ENCODE measurements at places on chromosomes 13 and 19.

GRCh38 chr19:18373892-18374629, 11.9 kb upstream of the GDF15 start:
- DNase-seq: peak; percentile 86

DNA sequence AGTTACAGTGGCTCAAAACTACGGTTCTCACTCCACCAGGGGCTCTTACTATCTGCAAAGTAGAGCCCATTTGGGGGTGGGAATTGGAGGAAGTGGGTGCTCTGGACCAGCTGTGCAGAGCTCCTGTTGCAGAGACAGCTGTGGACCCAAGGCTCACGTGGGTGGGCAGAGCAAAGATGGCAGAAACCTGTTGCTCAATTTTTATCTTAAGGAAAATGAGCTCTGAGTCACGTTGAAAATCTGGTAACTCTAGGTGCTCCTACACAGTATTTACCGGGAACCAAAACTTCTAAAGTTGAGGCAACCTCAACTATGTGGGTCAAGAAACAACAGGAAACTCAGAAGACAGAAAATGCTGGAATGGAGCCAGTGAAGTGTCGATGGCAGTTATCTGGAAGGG, 30.2 kb upstream of the SLC15A1 start:
- DNase-seq: no peak

- no peak for DNase-seq
Observed at GRCh38 chr13:93955904-93956303, 523.6 kb downstream of the DCT start.

GRCh38 chr13:32107474-32107873, 75.9 kb downstream of the FRY start:
- no peak for DNase-seq

DNA sequence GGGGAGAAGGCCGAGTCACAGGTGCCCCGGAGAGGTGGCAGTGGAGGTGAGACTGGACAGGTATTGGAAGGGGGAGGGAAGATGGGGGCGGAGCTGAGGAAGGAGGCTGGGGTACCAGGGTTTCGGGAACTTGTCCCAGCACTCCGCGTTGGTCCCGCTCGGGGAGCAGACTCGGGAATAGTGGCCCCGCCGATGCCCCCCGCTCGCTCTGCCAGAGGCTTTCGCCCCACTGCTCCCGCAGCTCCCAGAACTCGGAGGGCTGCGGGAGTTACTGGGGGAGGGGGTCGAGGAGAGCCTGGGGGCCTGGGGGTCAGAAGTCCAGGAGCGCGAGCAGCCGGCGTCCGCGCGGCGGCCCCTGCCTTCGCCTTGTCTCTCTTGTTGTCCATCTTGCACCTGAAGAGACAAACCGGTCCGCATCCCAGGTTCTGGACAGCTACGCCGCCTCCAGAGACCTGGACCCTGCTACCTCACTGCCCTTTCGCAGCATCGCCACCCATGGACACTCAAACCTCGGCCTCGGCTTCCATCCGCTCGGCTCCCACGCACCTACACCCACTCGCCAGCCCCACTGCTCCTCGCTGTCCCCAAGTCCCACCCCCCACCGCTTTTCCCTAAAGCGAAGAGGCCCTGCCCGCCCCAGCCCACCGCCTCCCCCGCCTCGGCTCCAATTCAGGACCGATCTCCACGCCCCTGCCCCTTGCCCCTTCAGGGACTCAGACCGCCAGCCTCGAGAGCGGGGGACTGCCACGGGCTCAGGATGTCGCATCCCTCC, 700 bp downstream of the PRR36 start:
- no peak for DNase-seq

- no peak for DNase-seq
Observed at GRCh38 chr19:54416695-54417491, 1.6 kb downstream of the TTYH1 start.

DNA sequence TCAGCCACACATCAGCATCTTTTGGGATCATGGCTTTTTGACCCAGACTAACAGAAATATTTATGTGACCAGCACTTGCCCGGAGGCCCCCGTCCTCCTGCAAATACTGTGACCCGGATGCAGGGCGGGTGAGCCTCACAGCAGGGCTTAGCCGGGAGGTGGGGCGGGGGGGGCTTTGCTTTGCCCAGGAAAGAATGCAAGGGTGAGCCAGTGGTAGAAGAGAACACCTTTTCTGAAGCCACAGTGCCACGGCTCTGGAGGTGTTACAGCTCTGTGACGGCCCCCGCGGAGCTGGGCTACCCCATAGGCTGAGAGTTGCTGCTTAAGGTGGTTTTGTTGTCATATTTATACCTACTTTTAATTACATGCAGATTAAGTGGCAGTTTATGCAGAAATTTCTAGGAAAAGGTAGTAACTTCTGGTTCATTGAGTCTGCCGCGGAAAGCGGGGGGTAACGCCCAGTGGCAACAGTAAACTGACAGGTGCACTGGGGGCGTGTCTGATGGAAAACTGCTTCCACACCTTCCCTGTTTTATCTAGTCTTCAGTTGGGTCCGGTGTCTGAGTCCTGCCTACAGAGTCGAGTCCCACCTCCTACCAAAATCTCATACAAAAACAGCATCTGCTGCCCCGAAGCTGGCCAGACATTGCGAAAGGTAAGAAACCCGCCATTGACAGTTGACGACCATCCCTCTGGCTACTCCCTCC, 187.9 kb downstream of the TEX29 start:
- DNase-seq: no peak

DNA sequence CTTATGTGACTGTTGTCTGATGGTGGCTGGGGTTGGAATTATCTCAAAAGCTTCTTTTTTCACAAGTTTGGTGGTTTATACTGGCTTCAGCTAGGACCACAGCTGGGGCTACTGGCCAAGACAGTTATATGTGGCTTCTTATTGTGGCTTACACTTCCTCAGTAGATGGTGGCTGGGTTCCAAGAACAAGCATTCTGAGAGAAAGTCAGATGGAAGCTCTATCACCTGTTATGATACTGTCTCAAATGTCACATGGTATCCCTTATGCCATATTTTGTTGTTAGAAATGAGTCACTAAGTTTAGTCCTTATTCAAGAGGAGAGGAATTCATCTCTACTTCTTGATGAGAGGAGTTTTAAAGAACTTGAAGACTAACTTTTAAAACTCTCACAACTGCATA, 41.6 kb downstream of the NDFIP2 start:
- no peak for DNase-seq

DNA sequence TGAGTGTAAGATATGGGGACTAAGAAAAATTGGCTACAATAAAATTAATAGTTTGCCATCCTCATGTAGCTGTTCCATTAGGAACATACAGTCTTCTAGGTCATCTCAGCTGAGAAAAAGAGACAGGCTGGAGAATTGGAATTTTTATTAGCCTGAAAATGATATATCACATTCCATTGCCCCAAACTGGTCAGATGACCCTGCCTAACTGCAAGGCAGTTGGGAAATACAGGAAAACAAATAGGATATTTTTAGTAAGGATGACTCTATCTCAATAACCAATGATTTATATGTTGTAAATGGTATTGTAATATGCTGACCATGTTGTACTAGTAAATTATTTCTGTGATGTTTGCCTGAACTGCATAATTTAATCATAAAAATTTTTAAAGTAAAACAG, 673.8 kb downstream of the PCDH9 start:
- DNase-seq: no peak

DNA sequence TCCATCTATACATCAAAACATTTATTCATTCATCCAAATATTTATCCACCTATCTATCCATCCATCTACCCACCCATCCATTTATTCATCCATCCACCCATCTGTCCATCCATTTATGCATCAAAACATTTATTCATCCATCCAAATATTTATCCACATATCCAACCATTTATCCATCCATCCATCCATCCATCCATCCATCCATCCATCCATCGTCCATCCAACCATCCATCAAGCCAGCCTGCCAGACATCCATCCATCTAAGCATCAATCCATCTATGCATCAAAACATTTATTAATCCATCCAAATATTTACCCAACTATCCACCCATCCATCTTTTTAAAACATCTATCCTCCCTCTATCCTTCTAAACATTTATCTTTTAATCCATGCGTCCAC, 62.2 kb downstream of the UNC13A start:
- DNase-seq: no peak

- peak; percentile 74 for DNase-seq
Observed at GRCh38 chr13:25977216-25977615, 74.6 kb downstream of the SHISA2 start.

DNA sequence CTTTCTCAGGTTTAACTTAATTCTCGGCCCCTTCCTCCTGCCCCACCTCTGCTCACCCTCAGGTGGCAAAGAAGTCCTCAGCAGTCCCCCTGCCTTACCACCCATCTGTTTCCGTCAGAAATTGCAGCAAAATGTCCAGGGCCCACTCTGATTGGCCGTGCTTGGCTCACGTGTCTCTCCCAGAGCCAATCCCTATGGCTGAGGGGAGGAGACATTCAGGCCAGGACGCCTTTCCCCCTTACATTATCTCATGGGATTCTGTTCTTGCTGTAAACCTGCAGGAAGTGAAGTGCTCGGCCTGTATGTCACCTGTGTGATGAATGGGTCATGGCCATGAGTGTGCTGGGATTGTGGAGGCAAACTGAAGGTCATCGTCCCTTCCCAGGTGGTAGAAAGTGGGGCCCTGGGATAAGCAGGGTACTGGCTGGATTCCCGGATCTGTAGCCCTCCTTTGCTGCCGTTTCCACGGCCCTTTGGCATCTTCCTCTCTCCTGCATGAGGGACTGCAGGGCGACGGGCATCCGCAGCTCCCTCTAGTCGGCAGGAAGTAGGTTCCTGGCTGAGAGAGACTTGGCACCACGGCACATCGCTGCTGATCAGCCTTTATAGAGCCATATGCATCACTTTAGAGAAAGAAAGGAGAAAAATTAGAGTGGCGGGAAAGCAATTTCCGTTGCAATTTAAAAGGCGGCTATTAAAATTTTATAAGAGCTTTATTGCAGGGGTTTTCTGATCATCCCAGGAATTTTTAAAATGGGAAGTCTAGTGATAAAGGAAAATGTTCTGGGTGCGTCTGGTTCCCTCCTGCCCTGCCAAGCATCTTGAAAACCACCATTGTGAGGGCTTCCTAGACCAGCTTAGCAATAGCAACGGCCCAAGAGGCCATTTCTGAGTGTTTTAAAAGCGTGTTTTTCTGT, 118.2 kb downstream of the SIPA1L3 start:
- DNase-seq: no peak

DNA sequence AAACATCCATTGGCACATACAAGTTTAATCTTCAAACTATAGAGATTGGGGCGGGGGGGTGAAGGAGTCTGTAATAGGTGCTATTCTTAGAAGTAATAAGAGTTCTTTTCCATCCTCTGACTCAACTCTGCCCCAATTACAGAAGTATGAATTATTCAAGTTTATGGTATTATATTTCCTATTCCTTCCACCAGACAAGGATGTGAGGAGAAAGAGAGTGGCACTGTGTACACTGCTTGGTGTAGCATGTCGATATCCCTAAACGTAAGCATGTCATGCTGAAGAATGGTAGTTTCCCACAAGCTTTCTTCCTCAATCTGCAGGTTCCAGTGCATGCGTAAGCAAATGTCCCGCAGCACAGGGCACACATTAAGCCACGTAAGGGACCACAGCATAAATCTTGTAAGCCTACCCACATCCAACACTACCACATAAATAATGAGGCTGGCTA, 14.1 kb downstream of the BRD4 start:
- DNase-seq: no peak

DNA sequence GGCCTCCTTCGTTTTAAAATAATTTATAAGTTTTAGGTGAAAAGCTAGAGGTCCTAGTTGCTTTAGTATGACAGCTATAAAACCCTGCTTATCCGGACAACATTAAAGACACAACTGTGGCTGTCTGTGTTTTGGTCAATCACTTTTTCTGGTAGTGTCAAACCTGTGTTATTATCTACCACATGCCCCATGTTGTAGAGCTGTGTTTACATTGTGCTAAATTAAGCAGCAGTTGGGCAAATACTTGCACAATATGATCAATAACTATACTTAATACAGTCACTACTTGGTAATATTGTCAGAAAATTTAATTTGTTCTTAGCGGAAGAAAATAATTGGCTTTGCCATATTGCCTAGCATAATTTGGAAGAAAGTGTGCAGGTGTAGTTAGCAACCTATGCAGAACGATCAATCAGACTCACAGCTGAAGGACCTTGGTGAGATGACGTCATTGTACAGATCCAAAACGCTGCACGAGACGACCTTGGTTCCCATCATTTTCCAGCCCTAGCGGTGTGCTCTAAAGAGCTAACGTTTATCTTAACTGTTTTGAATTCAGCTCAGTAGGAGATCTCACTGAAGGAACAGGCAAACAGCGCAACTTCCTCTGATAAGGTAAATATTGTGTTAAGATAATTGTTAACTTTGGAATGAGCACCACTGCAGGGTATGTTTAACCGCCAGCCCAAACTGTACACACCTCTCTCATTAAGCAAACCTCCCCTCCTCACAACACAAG, 476.6 kb downstream of the IRS2 start:
- DNase-seq: no peak

DNA sequence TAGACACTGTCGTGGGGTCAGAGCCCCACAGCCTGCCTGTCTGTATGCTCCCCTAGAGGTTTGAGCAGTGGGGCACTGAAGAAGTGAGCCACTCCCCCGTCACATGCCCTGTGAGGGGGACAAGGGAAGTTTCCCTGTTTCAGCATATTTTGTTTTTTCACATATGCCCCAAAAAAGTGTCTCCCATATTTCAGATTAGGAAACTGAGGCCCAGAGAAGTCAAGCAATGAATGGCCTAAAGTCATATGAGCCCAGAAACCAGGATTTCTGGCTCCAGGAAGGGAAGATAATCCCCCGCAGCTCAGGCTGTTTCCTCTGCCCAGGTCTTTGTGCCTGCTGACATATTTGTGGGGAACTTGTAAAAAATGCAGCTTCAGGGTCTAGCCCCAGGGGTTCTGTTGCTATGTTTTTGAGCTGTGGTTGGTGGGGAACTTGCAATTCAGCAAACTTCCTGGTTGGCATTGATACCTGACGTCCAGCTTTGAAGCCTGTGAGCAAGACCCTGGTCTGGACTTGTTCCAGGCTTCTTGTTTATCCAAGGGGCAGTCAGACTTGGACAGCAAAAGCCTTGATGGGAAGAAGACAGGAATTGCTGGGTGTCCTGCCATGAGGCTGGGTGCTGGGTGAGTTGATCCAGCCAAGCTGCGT, 9.5 kb downstream of the RASL11A start:
- no peak for DNase-seq

DNA sequence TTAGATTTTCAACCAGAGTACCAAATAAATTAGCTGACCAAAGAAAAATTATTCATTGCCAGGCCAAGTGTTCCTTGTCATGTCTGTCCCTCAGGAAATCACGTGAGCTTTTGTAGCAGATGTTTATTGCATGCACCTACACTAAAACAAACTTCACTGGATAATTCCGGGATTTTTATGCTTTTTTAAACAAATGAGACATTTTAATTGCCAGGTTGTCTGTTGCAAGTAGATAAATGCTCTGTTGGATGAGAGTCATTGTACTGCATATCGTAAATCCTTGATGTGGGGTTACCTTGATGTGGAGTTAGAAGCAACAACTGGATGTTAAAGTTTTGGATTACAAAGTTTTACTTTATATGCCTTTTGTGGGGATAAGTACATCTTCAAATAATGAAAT, 1187.7 kb upstream of the PCDH9 start:
- no peak for DNase-seq

GRCh38 chr19:6065685-6066374, 44.5 kb downstream of the RFX2 start:
- DNase-seq: no peak

- no peak for DNase-seq
Observed at GRCh38 chr19:2278459-2279158, 3.4 kb downstream of the PEAK3 start.

Data from epithelial cell of proximal tubule (primary cell).